ENCODE measurements at places on chromosomes 7 and 10. TPM values are rescaled to one million over a fixed set of nuclear protein-coding genes. Genes with fewer than 3 reads are reported as not detected.
A peak's percentile ranks its signal among the peaks of the same experiment; 100 is the strongest.

DNA sequence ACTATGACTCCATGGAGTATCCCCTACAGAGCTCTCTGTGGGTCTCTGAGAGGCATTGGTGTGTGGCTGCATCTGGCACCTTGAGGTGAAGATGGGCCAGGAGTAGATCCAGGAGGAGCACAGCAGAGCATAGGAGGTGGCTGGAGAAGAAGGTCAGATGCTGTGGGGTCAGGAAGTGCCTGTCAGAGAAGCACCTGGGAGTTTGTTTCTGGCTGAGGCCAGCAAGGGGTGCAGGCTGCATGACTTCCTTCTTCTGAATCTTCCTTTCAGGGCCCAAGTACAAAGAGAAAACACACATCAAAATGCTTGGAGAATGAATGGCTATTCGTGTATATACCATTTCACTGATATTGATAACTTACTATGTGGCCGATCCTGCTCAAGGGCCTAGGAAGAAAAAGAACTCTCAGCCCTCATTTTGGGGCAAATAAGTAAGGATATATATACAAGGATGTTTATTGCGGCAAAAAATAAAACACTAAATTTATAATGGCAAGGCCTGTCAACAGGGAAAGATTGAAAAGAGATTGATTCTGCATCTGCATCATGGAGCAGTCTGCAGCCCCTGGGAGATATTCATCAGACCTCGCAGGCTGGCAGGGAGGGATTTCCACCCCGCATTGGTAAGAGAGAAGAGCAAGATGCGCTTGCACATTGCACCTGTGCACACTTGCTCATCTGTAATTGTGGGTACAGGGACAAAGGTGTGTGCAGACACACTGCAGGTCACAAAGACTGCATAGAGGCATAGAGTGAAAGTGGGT, 39.2 kb downstream of the PTPRE start:
- H3K4me1 ChIP-seq = peaks cover 5% of the 10 kb centered on the region
- no peak overlapping the region for H3K4me3 ChIP-seq
- H3K27me3 ChIP-seq = no peaks in the 10 kb centered on the region

GRCh38 chr10:133204226-133205015, 25.6 kb upstream of the UTF1 start:
- H3K4me1 ChIP-seq = no peaks in the 10 kb centered on the region
- H3K27me3 ChIP-seq = no peaks in the 10 kb centered on the region
- H3K4me3 ChIP-seq = no peak overlapping the region
- no peak overlapping the region for H3K27ac ChIP-seq
- no peaks in the 10 kb centered on the region for H3K36me3 ChIP-seq

GRCh38 chr10:48625826-48626134, 20.9 kb upstream of the ARHGAP22 start:
- no peaks in the 10 kb centered on the region for H3K27me3 ChIP-seq
- no peak overlapping the region for H3K27ac ChIP-seq
- H3K4me1 ChIP-seq = peaks cover 17% of the 10 kb centered on the region
- no peaks in the 10 kb centered on the region for H3K36me3 ChIP-seq

GRCh38 chr10:101958691-101959090, 97.3 kb downstream of the ARMH3 start:
- H3K27ac ChIP-seq = no peak overlapping the region
- H3K27me3 ChIP-seq = no peaks in the 10 kb centered on the region
- peaks cover 7% of the 10 kb centered on the region for H3K4me1 ChIP-seq
- H3K4me3 ChIP-seq = no peak overlapping the region
- H3K36me3 ChIP-seq = peaks cover 2% of the 10 kb centered on the region

GRCh38 chr10:123301077-123301857, 147.1 kb downstream of the BUB3 start:
- H3K4me3 ChIP-seq = no peak overlapping the region
- H3K27me3 ChIP-seq = no peaks in the 10 kb centered on the region
- peaks cover 17% of the 10 kb centered on the region for H3K4me1 ChIP-seq
- H3K36me3 ChIP-seq = no peaks in the 10 kb centered on the region
- DNase-seq = peak; percentile 74

FGFBP3 gene
- total RNA-seq = 3.3 TPM

NEUROD6 gene
- total RNA-seq = not detected
